ENCODE measurements at places on chromosomes 5 and 9.

- no peak for DNase-seq
These were observed 179.7 kb upstream of the ISL1 start for GRCh38 chr5:51203598-51203997.

DNA sequence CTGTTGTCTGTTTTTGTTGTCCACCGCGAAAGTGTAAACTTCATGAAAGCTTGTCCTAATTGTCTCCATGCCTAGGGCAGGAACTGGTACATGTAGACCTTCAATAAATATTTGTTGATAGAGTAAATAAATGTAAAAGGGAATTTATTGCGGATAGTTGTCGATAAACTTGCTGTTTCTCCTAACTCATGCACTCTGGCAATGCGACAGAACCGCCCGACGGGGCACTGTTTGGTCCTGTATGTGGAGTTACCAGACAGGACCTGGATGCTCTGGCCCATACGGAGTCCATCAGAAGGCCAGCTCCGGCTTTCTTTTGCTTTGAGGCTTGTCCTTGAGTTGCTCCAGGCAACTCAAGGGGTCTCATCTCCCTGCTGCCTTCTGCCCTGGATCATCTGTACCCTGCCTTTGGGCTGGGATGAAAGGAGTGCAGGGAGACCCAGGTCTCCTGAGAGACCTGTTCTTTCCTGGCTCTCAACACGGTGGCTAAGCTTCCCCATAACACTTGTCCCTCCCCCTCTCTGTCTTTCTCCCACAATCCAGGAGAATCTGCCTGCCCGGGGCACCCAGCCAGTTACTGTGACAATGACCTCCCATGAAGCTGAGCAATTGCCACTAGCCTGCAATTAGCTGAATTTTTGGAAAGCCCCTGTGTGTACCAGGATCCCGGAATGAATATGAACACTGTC lies 149.5 kb upstream of the PTCH1 start:
- DNase-seq, result no peak

DNA sequence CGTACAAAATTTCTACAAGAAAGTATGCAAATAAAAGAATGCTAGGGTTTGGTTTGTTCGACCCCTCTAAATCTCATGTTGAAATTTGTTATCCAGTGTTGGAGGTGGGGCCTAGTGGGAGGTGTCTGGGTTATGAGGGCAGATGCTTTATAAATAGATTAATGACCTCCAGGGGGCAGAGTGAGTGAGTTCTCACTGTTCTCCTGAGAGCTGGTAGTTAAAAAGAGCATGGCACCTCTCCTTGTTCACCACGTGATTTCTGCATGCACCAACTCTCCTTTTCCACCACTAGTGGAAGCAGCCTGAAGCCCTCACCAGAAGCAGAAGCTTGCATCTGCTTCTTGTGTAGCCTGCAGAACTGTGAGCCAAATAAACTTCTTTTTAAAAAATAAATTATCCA lies 50.4 kb upstream of the FAM170A start:
- no peak for DNase-seq

DNA sequence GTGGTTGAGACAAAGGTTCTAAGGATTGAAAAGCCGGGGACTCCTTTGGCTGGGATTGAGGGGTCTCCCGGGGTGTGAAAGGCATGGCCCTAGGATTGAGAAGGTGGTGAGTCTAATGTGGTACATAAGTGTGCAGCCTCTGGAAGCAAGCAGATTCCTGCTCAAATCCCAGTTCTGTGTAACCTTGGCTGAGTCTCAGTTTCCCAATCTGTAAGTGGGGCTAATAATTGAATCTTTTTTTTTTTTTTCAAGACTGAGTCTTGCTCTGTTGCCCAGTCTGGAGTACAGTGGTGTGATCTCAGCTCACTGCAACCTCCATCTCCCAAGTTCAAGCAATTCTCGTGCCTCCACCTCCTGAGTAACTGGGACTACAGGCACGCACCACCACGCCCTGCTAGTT lies 5.9 kb downstream of the SH2D3C start:
- DNase-seq, result no peak

GRCh38 chr5:36378551-36378950 lies 76.8 kb upstream of the RANBP3L start:
- no peak for DNase-seq

GRCh38 chr5:166767858-166768257 lies 1523.6 kb upstream of the WWC1 start:
- no peak for DNase-seq

GRCh38 chr5:1281038-1281882 lies 13.6 kb downstream of the TERT start:
- no peak for DNase-seq

- no peak for DNase-seq
These were observed 129.7 kb upstream of the IQGAP2 start for GRCh38 chr5:76273206-76273885.

DNA sequence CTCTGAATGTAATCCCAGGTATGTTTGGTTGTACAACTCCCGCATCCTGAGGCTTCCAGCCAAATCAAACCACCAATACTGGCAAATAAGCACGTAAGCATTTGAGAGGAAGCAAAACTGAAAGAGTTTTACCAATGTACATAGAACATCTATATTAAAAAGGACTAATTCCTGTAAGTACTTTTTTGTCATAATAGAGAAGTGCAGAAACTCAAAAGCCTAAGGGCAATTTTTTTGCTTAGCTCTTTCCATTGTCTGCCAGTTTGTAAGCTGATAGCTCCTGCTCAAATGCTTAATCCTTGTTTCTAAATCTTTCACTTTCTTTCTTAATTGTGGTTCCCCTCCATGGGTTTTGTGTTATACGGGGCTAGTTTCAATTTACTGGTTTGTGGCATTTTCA lies 1151.8 kb downstream of the CDH12 start:
- no peak for DNase-seq

DNA sequence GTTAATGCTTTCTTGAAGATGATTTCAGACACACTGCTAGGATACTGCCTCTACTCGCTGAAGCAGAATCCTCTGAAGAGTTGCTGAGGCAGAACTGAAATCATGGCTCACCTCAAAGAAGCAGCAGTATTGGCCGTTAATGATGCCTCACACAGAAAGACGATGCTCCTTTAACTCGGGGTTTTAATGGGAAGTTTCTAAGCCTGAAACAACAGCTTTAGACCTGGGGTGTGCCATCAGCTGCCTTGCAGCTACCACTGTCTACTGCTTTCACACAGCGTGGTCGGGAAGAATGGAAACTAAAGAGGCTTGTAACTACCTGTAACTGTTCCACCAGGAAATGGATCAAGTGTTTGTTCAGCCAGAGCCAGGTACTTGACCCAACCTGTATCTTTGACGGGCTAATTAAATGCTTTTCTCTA lies at the start of gene CTXN3:
CTXN3 (plus strand) TSS at position 65 of the 422 bp plus-strand sequence. CDS start 8,440 bp downstream, outside the sequence.
- DNase-seq, result no peak

GRCh38 chr5:104937598-104937997 lies 1375.0 kb upstream of the NUDT12 start:
- DNase-seq, result no peak

GRCh38 chr5:78930721-78931120 lies 54.4 kb downstream of the ARSB start:
- no peak for DNase-seq

DNA sequence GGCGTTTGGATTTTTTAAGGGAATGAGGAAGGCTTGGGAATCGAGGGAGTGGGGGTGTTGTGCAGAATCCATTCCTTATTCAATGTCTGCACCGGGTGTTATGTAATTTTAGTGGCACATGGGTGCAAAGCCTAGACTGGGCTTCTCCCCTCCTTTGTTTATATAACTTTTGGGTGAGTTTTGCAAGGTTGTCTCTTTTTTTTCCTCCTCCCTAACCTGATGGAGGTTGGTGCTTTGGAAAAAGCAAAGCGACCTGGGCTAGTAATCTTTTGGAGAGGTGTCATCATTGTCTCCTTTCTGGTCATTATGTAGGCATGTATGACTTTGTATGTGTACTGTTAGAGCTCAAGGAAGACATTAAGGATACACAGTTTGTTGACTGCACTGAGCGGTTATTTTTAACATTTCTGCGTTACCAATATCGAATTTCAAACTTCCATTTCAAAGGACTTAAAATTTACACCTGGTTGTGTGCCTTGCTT lies 3.1 kb downstream of the SMARCA2 start:
- no peak for DNase-seq

DNA sequence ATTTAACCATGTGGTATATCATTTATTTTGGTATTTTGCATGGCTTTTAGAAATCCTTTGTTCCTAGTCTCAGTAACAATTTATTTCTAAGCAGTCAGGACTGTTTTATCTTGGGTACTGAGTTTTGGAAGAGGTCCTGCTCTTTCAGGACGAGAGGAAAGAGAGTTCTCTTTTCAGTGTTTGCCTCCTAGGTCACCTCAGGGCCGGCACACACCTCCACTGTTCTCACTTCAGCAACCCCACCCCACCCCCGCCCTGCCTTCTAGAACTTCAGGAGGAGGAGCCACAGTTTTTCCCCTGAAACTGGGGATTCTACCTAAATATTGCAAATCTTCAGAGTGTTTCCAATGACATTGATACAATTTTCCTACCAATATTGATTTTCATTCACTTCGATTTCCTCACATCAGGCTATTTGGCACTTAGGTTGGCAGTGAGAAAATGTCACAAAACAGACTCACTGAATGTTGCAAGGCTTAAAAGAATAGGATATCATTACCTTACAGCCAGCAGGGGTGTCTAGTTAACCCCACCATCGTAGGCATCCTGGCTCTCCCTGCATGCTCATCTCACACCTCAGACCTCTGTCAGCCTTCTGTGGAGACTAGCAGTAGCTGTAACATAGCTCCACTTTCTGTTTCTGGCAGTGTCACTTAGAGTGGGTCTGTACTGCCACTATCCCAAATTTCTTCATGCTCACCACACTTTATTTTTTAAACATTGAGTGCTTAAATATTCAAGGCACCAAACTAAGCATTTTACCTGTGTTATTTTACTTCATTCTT lies 5.4 kb downstream of the IGIP start:
- no peak for DNase-seq

DNA sequence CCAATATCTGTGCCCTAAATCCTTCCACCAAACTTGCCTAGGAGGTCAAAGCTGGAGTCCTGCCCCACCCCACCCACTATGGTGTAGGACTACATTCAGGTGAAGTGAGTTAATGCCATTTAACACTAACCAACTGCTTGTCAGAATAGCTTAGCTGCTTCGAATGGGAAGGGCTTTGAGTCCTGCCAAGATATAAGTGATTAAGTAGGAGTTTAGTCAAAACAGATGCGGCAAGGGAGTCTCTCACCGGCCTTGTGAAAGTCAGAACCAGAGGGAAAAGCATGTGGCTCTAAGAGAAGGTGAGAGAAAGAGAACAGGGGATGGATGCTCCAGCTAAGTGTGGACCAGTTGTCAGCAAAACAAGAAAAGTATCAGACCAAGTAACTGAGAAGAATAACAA lies 132.6 kb downstream of the SPOCK1 start:
- no peak for DNase-seq

GRCh38 chr9:93149361-93149760 lies 15.3 kb upstream of the NINJ1 start:
- DNase-seq, result no peak

- no peak for DNase-seq
These were observed 132.5 kb upstream of the CHD1 start for GRCh38 chr5:99061299-99061698.

Data from BJ (cell line).